ENCODE measurements at places on chromosomes 12 and 14. TPM values are rescaled to one million over a fixed set of nuclear protein-coding genes. Genes with fewer than 3 reads are reported as not detected.

Gene DDX23
- not detected for polyA plus RNA-seq

Gene REP15
- 1.8 TPM for polyA plus RNA-seq

- DNase-seq = no peak
Observed at GRCh38 chr12:77814386-77814785, 16.3 kb upstream of the NAV3 start.

DNA sequence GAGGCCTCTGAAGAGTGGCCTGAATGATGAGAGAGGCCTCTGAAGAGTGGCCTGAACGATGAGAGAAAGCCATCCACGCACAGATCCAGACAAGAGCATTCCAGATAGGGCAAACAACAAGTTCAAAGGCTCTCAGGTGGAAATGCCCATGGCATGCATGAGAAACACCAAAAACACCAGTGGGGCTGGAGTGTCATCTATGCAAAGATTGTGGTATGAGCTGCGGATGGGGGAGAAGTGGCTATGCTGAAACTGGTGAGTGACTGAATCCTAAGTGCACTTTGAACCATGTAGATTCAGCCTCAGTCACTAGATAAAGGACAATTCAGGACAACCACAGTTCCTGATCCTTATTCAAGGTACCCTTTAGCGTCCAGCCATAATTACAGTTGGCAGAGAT, 79.4 kb upstream of the GZMB start:
- DNase-seq = no peak

DNA sequence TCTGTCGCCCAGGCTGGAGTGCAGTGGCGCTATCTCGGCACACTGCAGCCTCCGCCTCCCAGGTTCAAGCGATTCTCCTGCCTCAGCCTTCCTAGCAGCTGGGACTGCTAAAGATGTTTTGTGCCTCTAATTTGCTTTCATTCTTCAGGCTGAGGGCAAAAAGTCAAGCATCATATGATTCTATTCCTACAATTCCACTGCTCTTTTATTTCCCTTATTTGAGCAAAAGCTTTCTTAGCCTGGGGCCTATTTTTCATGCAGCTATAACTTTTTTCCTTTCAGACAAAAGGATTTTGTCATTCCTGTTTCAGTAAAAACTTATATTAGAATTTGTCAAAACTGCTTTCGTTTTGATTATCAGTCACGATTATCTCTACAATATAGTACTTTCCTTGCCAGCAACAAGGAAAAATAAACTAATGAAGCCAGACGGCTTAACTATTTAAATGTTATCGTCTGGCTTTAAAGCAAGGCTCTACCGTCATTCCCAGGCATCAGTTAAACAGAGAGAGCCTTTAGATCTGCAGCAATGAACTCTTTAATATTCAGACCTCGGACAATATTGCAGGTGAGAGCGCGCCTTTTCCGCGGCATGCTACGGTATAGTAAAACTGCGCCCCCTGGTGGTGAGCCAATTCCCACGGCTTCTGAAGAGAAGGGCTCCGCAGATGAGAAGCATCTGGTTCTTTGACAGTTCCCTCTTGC, 1.4 kb upstream of the SLC2A13 start:
- peak; percentile 89 for DNase-seq

GRCh38 chr14:90551070-90551704, 154.4 kb downstream of the CALM1 start:
- no peak for DNase-seq

DNA sequence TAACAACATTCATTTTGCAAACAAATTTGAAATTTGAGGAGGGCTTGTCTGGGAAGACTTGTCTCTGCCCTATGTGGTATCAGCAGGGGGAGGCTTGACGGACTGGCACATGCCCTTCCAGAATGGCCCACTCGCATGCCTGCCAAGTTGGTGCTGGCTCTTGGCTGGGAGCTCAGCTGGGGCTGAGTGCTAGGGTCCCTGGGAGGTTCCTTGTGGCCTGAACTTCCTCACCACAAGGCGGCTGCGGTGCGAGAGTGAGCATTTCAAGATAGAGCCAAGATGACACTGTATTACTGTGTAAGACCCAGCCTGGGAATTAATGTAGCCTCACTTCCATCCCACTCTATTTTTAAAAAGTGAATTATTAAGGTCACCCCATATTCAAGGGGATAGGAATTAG, 271.6 kb upstream of the PLEKHG7 start:
- no peak for DNase-seq

- DNase-seq = no peak
Observed at GRCh38 chr12:95736631-95737030, 53.9 kb downstream of the NTN4 start.

GRCh38 chr12:15806826-15807225, 17.6 kb upstream of the EPS8 start:
- no peak for DNase-seq

GRCh38 chr12:6222078-6222654, 22.0 kb downstream of the CD9 start:
- DNase-seq = no peak

- DNase-seq = no peak
Observed at GRCh38 chr12:65646127-65646643, 178.1 kb upstream of the HMGA2 start.
